Hematopoietic multipotent progenitor cell treated with erythropoietin and hydrocortisone succinate and interleukin-3 and kit ligand, for 8 days (in vitro differentiated cells): ENCODE measurements at places on chromosomes 1 and 21.

GRCh38 chr1:230501849-230502248 is 75.7 kb upstream of the PGBD5 start:
- DNase-seq = no peak

GRCh38 chr1:74686928-74687327 is 13.3 kb upstream of the ERICH3 start:
- no peak for DNase-seq

GRCh38 chr1:53416269-53416813 is 42.9 kb upstream of the DMRTB1 start:
- no peak for DNase-seq

GRCh38 chr21:44378646-44379514 is 25.5 kb downstream of the TRPM2 start:
- DNase-seq = no peak

- no peak for DNase-seq
Observed at GRCh38 chr1:205942631-205943159, 561 bp downstream of the SLC26A9 start.

DNA sequence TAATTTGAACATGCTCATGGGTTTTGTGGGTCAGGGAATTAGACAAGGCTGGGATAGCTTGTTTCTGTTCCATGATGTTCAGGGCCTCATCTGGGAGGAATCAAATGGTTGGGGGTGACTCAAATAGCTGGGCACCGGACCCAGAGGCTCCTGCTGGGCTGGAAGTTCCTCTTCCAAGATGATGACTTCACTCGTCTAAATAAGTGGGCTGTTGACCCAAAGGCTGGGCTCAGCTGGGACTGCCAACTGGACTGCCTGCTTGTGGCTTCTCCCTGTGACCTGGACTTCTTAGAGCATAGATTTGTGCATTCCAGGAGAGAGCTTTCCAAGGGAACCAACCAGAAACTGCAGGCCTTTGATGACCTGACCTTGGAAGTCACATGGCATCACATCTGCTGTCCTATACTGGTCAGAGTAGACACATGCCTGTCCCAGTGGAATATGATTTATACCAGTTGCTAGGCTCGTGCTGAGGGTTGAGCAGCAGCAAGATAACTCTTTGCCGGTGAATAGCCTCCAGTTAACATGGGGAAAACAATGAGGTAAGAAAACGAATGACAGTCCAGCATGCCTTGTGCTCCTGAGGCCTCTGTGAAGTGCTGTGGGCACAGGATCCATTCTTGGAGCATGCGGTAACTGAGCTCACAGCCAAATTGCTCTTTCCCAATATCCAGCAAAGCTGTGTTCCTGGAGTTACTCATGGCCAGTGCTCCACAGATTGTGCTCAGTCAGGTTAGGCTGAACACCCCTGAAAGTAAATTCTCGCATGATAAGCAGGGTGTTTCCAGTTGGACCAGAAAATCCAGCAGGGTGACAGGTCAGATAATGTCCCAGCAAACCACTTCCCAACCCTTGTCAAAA is 272.9 kb upstream of the TMEM51 start:
- DNase-seq = no peak

DNA sequence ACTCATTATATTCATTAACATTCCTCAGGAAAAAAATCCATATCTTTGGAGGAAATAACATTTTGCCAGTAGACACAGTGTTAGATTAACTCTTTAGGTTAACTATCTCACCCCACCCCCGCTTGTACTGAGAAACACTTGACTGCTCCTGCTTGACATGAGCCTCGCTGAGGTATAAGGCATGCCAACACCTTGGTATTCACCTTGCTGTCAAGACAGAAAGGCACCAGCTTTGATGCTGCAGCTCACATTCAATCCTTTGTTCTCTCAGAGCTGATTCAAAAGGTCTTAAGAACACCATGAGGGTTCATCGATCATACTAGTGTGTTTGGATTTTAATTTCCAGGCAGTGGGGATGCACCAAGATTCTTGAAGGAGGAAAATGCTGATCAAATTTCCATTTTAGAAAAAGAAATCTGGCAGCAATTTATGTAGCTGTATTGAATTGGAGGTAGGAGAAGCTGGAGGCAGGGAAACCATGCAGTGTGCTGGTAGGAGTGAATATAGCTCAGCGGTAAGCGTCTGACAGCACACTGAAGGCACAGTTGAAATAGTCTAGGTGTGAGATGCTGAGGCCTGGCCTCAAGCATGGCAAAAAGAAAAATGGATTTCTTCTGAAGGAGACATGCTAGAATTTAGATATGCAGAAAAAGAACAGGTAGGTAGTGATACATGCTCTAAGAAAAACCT is 108.0 kb upstream of the ST6GALNAC5 start:
- DNase-seq = no peak

- peak; percentile 97 for DNase-seq
Observed at GRCh38 chr1:23958810-23959460, 693 bp upstream of the PNRC2 start.

DNA sequence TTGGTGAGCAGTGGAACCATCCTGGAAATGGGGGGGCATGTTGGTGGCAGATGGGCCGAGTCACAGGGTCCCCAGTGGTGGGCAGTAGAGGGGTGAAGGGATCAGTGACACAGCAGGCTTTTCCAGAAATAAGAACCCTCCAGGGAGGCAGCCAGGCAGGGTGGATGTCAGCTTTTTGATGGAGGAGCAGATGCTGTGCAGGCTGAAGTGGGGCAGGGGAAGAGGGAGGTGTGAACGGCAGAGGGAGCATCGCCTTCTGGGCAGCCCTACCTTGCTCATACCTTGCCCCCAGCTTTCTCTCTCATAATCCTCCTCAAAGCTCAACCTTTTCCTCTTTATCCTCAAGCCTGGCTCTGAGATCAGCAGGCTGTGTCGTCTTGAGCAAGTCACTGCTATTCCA is 131.8 kb upstream of the IPO9 start:
- DNase-seq = no peak

DNA sequence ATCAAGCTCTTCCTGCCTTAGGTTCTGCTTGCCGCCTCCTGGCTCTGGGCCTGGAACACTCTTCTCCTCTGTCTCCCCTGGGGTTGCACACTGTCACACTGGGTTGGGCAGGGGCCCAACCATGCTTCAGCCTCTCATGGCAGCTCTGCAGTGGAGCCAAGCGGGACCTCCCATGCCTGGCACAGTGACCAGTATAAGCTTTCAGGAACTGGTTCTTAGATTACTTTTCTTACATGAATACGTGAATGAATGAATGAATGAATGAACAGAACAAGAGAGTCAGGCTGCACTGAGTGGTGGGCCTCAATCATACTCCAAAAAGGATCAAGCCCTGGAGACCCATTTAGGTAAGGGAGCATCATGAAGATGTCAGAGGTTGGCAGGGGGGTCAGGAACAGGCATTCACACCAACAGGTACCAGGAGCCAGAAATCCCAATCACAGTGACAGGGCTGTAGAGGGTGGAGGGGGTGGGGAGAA is 30.8 kb upstream of the TMEM125 start:
- no peak for DNase-seq

- no peak for DNase-seq
Observed at GRCh38 chr21:25983745-25984144, 186.8 kb downstream of the APP start.

DNA sequence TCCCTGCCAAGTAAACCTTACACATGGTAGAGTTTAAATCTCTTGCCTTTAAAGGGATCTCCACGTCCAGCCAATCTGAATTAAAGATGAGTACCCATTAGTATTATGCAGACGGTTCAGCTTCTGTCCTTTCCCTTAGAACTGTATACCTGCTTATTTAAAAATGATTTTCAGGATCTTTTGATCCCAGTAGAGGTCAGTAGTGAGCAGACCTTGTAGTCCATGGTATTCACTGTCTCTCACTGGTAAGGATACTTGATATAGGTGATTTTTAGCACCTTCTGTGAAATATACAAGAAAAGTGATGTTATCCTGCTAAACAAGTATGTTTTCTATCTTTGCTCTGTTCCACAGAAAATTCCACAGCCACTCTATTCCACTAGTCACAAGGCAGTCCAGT is 1211.6 kb upstream of the ADGRL4 start:
- peak; percentile 43 for DNase-seq

DNA sequence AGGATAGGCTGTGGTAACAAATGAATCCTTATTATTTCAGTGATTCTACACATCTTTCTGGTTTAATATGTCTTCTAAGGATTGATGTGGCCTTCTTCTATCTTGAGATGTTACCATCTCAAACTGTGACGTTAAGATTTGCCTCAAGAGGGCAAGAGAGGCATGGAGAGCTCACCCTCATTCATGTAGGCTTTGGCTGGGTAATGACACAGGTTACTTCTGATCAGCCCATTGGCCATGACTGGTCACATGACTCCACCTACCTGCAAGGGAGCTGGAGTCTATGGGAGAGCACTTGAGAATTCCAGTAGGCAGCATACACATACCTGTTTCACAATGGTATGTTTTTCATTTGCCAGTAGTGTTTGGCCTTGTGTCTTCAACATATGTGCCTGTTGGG is 30.0 kb downstream of the CACHD1 start:
- DNase-seq = no peak

DNA sequence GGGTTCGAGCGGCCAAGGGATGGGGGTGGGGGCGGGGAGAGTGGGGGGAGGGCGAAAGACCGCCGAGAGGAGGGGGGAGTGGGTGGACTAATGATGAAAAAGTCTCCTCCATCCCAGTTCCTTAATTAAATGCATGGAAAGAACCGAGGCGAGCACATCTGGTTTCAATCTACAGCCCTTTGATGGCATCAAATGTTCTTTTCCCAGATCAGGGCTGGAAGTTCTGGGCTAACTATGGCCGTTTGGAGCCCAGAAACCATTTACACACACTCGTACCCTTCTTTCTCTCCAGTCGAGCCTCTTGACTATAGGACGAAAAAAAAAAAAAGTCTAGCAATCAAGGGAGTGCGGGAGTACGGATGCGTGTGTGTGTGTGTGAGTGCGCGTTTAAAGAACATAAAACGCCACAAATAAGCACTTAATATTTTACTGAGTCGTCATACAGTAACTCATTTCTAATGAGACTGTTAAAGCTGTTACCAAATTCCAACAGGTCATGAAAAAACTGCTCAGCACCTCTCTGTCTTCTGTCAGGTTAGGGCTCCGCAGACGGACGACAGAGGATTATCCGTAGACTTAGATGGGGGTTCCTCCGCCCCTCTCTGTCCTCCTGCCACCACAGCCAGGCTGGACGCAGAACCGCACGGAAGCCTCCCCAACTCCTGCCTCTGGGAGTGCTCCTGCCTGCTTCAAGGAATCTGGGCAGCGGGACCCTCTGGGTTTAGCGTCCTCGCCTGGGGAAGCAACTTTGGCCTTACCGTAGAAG is 2.1 kb upstream of the PRRX1 start:
- DNase-seq = no peak

GRCh38 chr1:201014816-201015200 is 8.7 kb downstream of the KIF21B start:
- DNase-seq = no peak

DNA sequence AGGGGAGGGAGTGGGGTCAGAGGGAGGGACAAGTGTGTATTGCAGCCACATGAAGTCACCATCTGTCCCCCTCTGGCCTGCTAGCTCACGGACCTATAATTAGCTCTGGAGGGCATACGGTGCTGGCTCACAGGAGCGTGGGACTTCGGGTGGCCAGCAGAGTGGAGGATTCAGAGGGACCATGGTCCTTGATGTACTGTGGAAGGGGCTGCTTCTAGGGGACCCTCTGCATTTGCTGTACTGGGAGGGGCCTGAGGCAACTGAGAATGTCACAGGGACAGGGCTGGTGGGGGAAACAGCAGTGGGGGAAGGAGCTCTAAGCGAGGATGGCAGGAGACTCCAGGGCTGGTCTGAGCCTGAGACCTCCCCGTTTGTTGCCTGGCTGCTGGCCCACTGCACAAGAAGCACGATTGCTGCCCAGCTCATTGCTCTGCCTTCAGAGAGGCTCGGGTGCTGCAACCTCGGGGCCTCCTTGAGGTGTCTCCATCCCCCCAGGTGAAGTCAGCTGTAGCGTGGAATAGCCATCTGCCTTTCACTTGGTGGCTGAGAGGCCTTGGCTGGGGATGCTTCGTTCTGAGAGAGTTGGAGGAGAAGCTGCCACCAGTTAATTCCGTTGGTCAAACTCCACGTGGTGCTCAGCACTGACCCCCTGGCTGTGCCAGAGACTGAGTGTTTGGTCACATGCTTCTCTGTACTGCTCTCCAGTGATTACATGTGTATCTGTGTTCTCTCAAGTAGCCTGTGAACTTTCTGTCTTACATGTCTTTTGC is 2.7 kb downstream of the PPFIA4 start:
- DNase-seq = no peak

- DNase-seq = no peak
Observed at GRCh38 chr1:54716299-54717047, 812 bp downstream of the TTC4 start.

GRCh38 chr1:94527447-94528031 is 14.0 kb downstream of the F3 start:
- DNase-seq = peak; percentile 59

GRCh38 chr1:153478692-153479618 is 18.5 kb upstream of the S100A7 start:
- no peak for DNase-seq

- no peak for DNase-seq
Observed at GRCh38 chr1:238811211-238811879, 575.0 kb upstream of the CHRM3 start.

DNA sequence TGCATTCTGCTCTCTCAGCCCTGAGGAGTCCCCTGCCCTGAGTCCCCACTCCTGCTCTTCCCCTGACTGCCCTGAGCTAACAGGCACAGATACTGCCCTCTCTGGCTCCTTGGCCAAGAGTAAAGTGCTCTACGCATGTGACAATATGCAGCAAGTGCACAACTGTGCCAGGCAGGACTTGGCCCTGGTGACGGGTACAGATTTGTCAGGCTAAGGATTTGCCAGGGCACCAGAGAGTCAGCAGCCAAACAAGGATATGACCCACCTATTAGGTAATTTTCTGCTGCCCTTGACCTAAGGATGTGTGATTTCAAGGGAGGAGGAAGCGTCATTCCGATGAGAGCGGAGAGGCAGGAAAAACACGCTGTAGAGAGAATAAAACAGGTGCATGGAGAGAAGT is 339.0 kb downstream of the PTPRU start:
- no peak for DNase-seq

GRCh38 chr1:199010933-199011332 is 372.1 kb downstream of the PTPRC start:
- DNase-seq = no peak

DNA sequence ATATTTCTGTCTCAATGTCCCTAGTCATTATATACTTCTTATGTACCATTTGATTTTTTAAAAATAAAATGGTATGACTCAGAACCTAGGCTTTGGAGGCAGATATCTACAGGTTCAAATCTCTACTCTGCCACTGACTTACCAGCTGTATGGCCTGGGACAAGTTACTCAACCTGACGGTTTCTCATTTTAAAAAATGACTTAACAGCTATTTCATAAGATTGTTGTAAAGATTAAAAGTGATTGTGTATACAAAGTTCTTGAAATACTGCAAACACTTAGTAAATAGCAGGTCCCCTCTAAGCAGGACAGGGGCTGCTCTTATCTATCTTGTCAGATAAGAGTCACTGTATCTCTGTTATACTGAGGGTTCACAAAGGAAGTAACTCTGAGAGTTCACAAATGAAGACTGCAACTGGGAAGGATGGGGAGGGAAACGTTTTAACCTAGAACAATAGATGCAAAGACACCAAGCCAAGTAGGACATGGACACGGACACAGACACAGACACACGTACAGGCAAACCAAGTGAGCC is 2.6 kb downstream of the BCAR3 start:
- DNase-seq = no peak
